Activated CD4-positive, alpha-beta T cell treated with anti-CD3 and anti-CD28 coated beads, Interleukin-10, Interleukin-2, amounts not matched to agents 100 ng/mL and 50 ng/mL, durations not matched to agents 16 hours and 8 hours (primary cell): ENCODE measurements at places on chromosomes 6 and 20.

DNA sequence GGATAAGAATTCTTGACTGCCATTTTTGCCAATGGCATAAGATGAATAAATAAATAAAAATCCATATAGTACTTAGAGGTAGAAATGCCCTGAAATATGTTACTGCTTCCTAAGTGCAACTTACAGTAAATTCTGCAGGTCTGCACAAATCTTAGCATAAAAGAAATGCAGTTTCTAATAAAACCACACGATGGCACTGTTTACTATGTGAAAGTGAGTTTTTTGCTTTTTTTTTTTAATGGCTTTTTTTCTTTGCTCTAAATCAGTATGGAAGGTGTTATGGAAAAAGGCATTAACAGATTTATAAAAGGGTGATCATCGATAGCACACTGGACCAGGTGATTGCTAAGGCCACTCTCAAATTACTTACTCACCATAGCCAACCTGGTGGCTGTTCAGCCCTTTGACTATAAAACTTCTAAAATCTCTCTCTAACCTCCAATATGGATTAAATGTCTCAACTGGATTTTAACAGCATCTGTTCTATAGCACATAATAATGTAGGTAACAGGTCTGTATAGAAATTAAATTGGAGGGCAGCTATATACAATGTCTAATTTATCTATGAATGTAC is 45.8 kb downstream of the AHI1 start:
- peak; percentile 46 for DNase-seq

GRCh38 chr20:62355516-62355877 is 11.6 kb downstream of the LAMA5 start:
- DNase-seq: no peak

GRCh38 chr20:13665709-13666395 is 27.1 kb upstream of the TASP1 start:
- DNase-seq: no peak

DNA sequence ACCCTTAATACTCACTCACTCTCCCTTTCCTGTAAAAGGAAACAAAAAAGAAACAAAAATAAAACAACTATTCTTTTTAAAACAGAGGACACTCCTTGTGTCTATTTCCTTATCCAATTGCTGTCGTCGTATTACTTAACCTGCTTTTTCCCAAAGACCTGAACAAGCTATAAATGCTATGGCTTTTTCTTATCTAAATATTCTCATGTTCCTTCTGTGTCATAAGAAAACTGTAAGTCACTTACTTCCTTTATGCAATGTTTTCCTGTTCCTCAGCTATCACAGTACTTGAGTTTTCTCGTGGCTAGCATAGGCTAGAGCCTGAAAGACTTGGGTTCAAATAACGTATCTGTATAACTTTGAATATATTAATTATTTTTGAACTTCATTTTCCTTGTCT is 99.2 kb downstream of the IRAK1BP1 start:
- DNase-seq: no peak

- no peak for DNase-seq
These were observed 181.0 kb downstream of the ZNF217 start for GRCh38 chr20:53412577-53413185.

DNA sequence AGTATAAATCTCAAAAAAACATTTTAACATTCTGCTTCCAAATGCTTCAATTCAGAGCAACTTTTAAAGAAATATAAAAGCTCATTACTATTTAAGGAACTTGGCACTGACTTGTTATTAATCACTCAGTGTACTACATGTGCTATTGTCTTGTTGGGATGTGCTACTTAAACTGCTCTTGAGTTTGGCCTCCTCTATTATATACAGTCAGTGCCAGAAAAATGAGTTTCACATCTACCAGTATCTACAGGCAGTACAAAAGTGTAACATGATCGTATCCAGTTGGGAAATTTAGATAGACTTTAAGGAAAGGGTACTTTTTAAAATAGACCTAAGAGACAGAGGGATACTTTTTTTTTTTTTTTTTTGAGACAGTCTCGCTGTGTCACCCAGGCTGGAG is 627.3 kb upstream of the SLC35B3 start:
- DNase-seq: no peak

DNA sequence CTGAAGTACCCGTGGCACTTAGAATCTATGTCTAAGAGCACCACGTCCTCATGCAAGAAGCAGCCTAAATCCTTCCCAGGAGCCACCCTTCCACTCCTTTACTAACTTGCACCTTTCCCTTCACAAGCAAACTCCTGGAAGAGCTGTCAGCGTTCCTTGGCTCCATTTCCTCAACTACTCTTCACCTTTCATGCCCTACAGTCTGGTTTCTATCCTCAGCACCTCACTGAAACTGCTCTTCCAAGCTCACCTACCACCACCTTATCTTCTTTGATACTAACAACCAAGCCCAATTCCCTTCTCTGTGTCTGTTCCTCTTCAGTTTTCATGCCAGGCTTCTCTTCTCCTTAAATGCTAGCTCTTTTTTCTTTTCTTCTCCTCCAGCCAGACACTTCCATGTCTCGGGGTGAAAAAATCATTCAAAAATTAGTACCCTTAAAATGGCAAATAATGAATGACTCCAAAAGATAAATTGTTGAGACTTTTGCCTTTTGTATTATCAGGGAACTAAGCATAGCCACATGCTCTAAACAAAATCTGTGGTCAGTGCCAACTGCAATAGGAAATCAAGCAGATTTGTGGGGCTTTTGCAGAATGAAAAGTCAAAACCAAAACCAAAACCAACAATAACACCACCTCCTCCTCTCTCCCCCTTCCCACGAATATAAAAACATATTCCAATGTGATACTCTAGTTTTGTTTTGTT is 149.6 kb upstream of the KCNK16 start:
- DNase-seq: no peak

- DNase-seq: no peak
These were observed 37.9 kb downstream of the GPX5 start for GRCh38 chr6:28563430-28564095.

DNA sequence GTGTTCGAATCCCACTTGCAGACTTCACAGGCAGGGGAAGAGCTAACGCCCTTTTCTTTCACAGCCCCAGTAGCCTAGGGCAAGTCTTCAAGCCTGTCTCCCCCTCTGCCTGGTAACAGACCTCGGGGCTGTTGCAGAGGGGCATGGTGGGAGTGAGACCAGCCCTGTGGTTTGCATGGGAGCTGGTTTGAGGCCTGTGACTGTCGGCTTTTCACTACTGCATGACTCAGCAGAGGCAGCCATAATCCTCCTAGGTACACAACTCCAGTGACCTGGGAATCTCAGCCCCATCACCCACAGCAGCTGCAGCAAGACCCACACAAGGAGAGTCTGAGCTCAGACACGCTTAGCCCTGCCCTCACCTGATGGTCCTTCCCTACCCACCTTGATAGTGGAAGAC is 55.3 kb upstream of the POPDC3 start:
- no peak for DNase-seq

GRCh38 chr20:58619864-58620431 is 31.1 kb upstream of the STX16 start:
- peak; percentile 5 for DNase-seq

- DNase-seq: no peak
These were observed 650.0 kb downstream of the UTRN start for GRCh38 chr6:144935181-144935580.

GRCh38 chr6:43924222-43924702 is 154.3 kb downstream of the VEGFA start:
- DNase-seq: peak; percentile 79

GRCh38 chr6:57190140-57190539 is 18.0 kb downstream of the BAG2 start:
- no peak for DNase-seq

DNA sequence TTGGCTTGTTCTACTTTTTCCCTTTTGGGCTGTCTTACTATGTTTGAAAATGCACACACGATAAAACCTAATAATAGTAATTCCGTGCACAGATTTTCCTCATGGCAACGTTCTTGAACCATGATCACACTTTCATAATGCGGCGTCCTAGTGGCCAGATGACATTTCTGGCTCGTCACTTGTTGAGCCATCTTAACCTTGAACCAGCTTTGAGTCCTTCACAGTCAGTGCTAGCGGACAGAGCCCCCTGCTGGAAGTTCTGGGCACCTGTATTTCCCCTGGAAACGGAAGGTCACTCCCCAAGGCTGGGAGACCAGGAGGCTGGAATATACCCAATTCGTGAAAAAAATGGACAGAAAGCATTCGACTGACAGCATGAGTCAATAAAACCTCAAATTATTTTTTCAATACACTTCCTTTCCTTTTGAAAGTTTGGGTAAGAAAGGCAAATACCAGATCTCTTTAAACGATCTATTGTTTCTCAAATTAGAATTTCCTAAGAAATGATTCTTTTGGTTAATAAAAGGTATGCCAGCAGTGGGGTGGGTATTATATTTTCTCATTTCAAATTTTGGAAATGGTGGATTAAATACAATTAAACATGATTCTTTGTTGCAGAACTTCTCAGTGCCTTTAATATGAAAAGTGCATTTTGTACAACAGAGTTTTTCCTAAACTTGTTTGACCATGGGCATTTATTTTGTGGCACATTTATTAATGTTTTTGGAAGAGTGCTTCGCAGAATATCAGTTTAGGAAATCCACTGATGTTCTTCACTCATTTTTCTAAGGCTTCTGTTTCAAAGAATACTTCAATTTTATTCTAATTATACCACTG is 542.3 kb downstream of the QKI start:
- peak; percentile 71 for DNase-seq

DNA sequence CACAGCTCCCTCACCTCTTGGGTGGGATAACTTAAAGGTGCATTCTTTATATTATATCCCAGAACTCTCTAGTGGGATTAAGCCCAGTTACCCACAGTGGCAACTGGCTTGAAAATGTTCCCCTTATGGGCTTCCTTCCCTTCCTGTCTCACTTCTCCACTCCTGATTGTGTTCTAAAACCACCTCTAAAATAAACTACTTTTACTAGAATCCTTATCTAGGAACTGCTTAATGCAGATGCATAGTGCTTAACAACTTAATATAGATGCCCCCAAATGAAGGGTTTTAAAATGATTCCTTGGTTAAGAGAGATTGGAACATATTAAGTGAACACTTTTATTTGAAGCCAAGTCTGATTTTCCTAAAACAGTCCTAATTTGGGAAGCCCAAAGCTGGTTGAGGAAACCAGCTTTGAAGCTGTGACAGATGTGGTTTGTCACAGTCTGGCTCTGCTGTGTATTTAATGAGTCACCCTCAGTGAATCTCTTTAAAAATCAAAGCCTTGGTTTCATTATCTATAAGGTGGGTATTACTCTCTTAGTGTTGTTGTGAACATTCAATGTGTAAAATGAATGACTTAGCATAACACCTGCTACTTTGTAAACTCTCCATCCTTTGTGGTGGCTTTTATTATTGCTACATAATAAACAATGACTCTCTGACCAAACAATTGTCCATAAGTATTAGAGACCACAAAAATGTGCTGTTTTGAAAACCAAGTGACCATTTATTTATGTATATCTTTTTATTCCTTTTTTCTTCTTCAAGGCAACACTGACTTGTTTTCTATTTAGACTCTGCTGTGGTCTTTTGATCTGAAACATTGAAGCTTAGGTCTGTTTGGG is 24.4 kb downstream of the PLCB1 start:
- peak; percentile 61 for DNase-seq

DNA sequence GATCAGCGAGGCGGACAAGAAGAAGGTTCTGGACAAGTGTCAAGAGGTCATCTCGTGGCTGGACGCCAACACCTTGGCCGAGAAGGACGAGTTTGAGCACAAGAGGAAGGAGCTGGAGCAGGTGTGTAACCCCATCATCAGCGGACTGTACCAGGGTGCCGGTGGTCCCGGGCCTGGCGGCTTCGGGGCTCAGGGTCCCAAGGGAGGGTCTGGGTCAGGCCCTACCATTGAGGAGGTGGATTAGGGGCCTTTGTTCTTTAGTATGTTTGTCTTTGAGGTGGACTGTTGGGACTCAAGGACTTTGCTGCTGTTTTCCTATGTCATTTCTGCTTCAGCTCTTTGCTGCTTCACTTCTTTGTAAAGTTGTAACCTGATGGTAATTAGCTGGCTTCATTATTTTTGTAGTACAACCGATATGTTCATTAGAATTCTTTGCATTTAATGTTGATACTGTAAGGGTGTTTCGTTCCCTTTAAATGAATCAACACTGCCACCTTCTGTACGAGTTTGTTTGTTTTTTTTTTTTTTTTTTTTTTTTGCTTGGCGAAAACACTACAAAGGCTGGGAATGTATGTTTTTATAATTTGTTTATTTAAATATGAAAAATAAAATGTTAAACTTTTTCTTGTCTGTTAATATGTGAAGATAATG is 2.2 kb downstream of the HSPA1B start:
- DNase-seq: peak; percentile 42

GRCh38 chr20:61067221-61067620 is 184.8 kb upstream of the CDH4 start:
- no peak for DNase-seq

- peak; percentile 72 for DNase-seq
These were observed 66.6 kb downstream of the PRND start for GRCh38 chr20:4788314-4788713.

- no peak for DNase-seq
These were observed 26.0 kb upstream of the KIF16B start for GRCh38 chr20:16599257-16599656.

DNA sequence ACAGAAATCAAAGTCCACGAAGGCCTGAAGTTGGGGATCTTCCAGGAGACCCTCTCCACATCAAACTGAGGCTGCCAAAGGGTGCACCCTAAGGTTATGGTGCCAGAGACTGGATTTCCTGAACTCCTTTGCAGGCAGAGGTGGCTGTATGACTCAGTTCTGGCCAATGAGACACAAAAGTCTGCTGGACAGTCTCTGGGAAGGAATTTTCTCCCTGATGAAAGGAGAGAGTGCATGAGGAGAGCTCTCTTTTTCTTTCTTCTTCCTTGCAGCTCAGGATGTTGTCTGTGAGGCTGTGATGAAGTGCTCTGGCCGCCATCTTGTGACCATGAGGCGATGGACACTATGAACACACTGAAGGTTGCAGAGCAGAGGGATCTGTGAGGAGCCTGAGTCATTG is 85.2 kb downstream of the MDGA1 start:
- no peak for DNase-seq

- no peak for DNase-seq
These were observed 43.9 kb downstream of the FILIP1 start for GRCh38 chr6:75449630-75450206.
